ENCODE measurements at places on chromosomes 5 and 9. TPM values are rescaled to one million over a fixed set of nuclear protein-coding genes. Genes with fewer than 3 reads are reported as not detected.

- DNase-seq: peak; percentile 72
Measured at GRCh38 chr5:1763548-1763911, 36.1 kb downstream of the MRPL36 start.

- no peak for DNase-seq
Measured at GRCh38 chr9:90641086-90641485, 1.5 kb downstream of the DIRAS2 start.

- peak; percentile 42 for DNase-seq
Measured at GRCh38 chr5:156096259-156096658, 230.7 kb upstream of the SGCD start.

The NFX1 gene
- 36.9 TPM for total RNA-seq
